ENCODE measurements at places on chromosomes 5 and 9. TPM values are rescaled to one million over a fixed set of nuclear protein-coding genes. Genes with fewer than 3 reads are reported as not detected.

DNA sequence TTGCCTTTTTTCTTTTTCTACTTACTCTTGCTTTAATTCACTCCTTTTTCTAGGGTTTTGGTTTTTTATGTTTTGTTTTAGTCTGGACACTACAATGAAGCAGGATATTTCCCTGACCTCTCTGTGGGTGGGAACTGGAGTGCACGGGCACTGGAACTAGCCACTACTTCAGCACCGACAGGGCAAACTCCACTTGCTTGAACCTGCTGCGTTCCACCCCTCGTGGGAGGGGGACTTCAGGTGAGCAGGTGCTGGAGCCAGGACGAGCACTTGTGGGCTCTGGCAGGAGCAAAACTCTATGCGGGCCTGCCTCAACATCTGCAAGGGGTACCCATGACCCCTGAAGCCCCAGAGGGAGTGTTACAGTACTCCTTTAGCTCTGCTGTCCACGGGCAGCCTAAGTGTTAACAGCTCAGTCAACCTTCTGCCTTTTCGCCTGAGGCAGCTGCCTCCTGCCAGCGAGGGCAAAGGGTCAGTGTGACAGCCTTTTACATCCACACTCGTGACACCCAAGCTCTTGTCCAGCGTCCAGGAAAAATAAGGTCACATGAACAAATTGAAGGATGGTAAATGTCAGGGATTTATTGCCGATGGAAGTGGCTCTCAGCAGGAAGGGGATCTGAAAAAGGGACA, 144.1 kb upstream of the NFIL3 start:
- DNase-seq = no peak

Gene BSPRY
- 0.57 TPM for total RNA-seq

Gene MARVELD2
- 1.0 TPM for total RNA-seq

Gene CCNI2
- total RNA-seq = 0.39 TPM

Gene DNAJB5
- 89.7 TPM for total RNA-seq

GRCh38 chr5:119678351-119679028, 49.1 kb downstream of the FAM170A start:
- DNase-seq = no peak

Gene UNC13B
- 30.7 TPM for total RNA-seq

Gene NOL8
- total RNA-seq = 21.5 TPM

Data from esophagus muscularis mucosa (tissue), 4 donors.